ENCODE measurements at places on chromosomes 6 and 20.

GRCh38 chr6:106110164-106110826 is 24.2 kb downstream of the PRDM1 start:
- DNase-seq = no peak

DNA sequence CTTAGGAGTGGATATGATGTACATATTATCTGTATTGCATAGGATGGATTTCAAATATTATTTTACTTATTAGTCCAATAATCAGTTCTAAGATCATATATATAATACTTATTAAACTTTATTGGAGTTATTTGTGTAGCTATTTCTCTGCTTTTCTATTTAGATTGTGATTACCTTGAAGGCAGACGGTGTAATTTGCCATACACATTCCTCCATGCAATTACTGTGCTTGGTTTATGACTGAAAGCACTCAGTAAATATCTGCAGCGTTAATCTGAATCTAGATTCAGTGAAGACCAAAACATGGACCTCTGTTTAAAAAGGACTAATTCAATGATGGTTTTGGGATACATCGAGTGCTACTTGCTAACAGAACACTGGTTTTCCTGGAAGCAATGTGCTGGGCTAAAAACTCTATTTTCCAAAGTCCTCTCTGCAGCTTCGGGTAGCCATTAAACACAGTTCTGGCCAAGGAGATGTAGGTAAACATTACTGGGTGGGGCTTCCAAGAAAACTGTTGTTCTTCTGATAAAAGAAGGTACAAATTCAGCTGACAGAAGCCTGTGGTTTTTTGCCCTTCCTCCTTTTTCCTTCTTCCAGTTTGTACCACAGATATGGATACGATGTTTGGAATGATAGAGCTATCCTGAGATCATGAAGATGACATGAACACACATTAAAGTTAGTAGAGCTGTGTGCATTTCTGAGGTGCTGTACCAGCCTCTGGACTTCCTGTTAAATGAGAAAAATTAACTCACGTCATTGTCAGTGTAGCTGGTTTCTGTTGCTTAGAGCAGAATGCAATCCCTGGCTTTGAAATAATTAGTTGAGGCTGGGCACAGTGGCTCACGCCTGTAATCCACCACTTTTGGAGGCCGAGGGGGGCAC is 136.5 kb upstream of the NUP153 start:
- DNase-seq = no peak

DNA sequence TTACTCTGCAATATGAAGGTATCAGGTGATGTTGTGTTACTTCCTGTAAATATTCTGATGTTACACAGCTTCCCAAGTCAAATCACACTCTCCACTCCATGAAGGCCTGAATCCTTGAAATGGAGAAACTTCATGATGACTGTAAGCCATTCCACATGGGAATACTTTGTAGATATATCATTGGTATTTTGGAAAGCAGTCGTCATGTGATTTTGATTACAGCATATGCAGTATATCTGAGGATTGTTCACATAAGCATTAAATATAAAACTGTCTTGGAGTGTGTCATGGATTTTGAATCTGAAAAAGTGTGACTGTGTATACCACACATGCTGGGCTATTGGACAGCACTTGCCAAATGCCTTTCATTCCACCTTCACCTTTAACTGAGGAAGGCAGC is 118.3 kb upstream of the EXOC2 start:
- no peak for DNase-seq

DNA sequence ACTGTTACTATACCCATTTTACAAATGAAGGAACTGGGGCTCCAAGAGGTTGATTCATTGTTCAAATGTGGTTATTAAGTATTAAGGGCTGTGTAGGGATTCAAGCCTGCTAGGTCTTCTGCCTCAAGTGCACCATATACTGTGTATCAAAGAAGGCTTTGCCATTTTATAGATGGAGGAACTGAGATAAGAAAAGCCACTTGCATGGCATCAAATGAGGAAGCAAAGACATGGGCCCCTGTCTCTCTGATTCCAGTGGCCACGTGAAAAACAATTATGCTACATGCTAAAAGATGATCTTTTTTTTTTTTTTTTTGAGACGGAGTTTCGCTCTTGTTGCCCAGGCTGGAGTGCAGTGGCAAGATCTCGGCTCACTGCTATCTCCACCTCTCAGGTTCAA is 67.0 kb downstream of the TMEM200A start:
- no peak for DNase-seq

DNA sequence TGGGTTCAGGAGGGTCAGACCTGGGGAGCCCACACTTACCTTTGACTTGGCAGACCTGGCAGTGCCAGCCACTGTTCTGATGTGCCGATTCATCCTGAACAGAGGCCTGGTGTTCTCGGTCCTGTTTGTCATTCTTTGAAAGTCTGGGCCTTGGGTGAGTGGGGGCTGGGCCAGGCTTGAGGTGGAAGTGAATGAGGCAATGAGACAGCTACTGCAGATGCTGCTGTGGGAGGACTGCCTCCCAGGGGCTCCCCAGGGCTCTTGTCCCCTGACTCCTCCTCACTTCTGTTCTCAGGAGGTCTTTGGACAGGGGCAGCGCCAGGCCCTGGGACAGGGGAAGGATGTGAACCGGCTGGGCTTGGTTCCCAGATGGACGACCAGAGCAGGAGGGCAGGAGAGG is 5.6 kb upstream of the TREML4 start:
- DNase-seq = no peak

GRCh38 chr20:43945391-43946205 is 30.9 kb downstream of the TOX2 start:
- no peak for DNase-seq

DNA sequence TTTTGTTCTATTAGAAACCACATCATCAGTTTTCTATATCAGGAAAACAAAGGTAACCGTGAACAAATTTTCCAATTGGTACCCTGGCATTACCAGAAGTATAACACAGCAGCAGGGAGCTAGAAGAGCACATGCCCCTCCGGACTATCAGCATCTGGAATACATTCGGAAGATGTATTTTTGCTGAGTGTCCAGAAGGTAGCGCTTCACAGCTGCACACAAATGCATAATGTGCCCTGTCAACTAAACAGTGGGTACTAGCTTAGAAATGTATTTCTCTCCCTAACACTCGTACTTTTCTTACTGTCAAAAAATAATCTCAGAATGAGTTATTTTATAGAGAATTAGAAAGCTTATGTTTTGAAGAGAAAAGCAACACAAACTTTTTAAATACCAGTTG is 77.6 kb downstream of the HUS1B start:
- DNase-seq = no peak

- no peak for DNase-seq
Observed at GRCh38 chr20:54167909-54168872, 5.6 kb downstream of the CYP24A1 start.

- peak; percentile 34 for DNase-seq
Observed at GRCh38 chr6:30793521-30794194, 49.3 kb upstream of the IER3 start.

All from GM06990 (cell line).